ENCODE measurements at places on chromosomes 1 and 21. TPM values are rescaled to one million over a fixed set of nuclear protein-coding genes. Genes with fewer than 3 reads are reported as not detected.
A peak's percentile ranks its signal among the peaks of the same experiment; 100 is the strongest.

The PDE4B gene
- 5.2 TPM for polyA plus RNA-seq

The RGS8 gene
- not detected for polyA plus RNA-seq

The FNDC5 gene
- polyA plus RNA-seq = 0.38 TPM

The CTPS1 gene
- polyA plus RNA-seq = 52.0 TPM

The SAMSN1 gene
- not detected for polyA plus RNA-seq

- H3K27me3 ChIP-seq = no peaks in the 10 kb centered on the region
- no peak overlapping the region for H3K27ac ChIP-seq
- H3K4me3 ChIP-seq = no peak overlapping the region
- no peaks in the 10 kb centered on the region for H3K36me3 ChIP-seq
- DNase-seq = no peak
Observed at GRCh38 chr1:180211156-180211859, 18.8 kb upstream of the LHX4 start.

DNA sequence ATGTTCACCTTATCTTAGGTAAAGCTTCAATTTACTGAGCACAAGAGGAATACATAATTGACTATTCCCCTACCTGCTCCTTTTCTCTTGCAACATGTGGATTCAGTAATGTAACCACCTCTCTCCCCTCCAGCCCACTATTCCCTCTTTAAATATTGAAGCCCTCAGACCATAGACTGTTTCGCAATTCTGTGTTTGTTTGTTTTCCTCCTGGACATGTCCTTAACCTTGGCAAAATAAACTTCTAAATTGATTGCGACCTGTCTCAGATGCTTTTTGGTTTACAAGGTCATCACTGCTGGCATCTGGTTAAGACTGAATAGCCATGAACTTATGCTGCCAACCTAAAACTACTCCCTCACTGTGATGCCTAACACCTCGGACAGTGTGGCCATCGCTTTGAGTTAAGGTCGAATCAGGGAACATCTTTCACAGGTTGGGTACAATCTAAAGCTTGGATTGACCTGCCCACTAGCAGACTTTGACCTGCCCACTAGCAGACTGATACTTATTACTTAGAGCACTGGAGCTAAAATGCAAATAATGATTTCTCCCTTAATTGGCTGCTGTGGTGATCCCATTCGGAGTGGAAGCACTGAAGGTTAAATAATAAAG is 10.2 kb upstream of the CDC42BPA start:
- H3K27ac ChIP-seq = no peak overlapping the region
- H3K4me3 ChIP-seq = no peak overlapping the region
- no peaks in the 10 kb centered on the region for H3K27me3 ChIP-seq
- no peaks in the 10 kb centered on the region for H3K36me3 ChIP-seq
- no peaks in the 10 kb centered on the region for H3K4me1 ChIP-seq
- DNase-seq = no peak

- H3K27ac ChIP-seq = no peak overlapping the region
- no peaks in the 10 kb centered on the region for H3K27me3 ChIP-seq
- peaks cover 14% of the 10 kb centered on the region for H3K4me1 ChIP-seq
- H3K36me3 ChIP-seq = peaks cover 2% of the 10 kb centered on the region
Observed at GRCh38 chr1:12170263-12170671, 3.5 kb downstream of the TNFRSF1B start.

GRCh38 chr1:111743679-111744101 is 4.5 kb upstream of the INKA2 start:
- H3K4me3 ChIP-seq = no peak overlapping the region
- H3K27me3 ChIP-seq = no peaks in the 10 kb centered on the region
- H3K27ac ChIP-seq = peak overlapping the region; percentile 89
- H3K4me1 ChIP-seq = peaks cover 11% of the 10 kb centered on the region

- no peaks in the 10 kb centered on the region for H3K36me3 ChIP-seq
- H3K27ac ChIP-seq = no peak overlapping the region
- peaks cover under 1% of the 10 kb centered on the region for H3K4me1 ChIP-seq
- H3K4me3 ChIP-seq = no peak overlapping the region
- DNase-seq = no peak
Observed at GRCh38 chr1:206786212-206786886, 14.1 kb upstream of the IL10 start.

Measured in fibroblast of lung (primary cell).